ENCODE measurements at places on chromosomes 11 and 22.

DNA sequence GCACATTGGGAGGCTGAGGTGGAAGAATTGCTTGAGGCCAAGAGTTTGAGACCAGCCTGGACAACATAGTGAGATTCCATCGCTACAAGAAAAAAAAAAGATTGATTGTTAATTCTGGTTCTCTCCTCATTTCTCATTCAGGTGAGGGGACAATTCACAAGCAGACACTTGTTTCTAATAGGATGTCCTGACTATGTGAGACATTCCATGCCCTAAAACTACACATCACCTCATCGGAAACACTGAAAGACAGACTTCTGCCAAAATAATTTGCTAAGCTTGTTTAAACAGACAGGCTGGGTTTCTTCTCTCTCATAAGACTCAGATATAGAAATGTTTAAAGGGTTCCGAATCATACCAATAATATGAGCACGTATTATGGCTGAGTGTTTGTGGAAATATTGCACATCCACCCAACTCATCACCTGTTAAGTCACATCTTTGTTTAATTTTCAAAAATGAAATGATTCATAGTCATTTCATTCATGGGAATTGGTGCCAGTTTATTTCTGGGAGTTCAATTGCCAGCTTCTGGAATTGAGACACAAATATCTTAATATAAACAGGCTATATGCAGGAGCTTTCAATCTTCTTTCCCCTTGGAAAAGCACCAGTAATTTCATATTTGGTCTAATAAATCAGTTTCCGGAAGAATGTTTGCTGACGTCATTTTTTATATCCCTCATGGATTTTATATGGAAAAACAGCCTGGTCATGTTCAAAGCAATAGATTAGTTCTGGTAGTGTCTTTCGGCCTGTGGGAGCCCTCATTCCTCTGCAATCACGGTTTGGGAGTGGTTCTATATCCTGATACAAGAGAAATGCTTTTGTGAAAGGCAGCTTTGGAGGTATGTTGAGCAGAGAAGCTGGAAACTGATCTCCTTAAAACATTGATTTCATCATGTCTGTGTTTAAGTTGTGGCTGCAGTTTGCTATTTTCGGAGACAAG is 87.0 kb downstream of the BDNF start:
- DNase-seq: no peak

DNA sequence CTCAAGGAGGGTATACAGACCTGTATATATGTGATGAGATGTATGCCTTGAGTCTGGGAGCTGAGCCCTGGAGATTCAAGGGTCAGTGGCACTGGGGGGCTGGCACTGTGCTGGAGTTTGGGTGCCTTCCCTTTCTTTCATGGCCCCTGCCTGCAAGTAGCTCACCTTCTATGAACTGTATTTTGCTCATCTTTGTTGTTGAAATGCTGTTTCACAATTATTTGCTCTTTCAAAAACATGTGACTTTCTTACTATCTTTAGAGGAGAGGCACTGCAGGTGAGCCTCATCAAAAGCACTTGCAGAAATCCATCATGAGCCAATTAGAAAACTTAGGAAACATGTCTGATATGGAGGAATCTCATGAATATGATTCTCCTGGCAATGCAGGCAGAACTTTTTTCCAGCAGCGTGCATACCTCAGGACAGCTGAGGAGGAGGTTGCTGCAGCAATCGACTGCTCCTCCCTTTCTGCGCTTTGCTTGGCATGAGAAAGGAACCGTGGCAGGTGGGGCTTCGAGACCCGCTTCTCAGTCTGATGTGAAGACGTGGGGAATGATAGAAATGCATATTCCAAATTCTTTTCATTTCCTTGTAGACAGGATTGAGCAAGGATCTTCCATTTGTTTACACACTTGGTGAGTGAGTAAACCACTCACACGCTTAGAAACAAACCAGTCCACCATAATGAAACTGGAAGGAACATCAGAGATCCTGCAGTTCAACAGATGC is 178.4 kb upstream of the E2F8 start:
- DNase-seq: no peak

GRCh38 chr22:29103121-29103520 is 30.3 kb downstream of the KREMEN1 start:
- no peak for DNase-seq

GRCh38 chr11:69121621-69122325 is 34.0 kb upstream of the SMIM38 start:
- DNase-seq: no peak

Data from CD4-positive, alpha-beta T cell treated with Interferon gamma for 1 hour (primary cell).